ENCODE measurements at places on chromosomes 11 and 22. TPM values are rescaled to one million over a fixed set of nuclear protein-coding genes. Genes with fewer than 3 reads are reported as not detected.

MUC2 gene
- polyA plus RNA-seq, result 94.8 TPM

DNA sequence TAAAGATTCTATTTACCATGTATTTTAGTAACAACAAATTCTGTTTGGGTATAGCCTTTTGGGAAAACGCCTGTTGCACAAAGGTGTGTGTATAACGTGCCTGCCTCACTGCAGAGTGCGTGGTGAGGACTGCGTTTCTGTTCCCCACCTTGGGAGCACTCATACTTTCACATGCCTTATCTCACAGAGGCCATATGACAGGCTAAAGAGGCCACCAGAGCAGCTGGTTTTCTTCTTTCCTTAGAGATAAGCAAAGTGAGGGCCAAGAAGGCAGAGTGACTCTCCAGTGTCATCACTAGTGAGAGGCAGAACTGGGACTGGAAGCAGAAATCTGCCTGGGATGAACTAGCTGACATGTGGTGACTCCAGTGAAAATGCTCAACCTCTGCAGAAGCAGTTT, 369.2 kb upstream of the NARS2 start:
- H3K36me3 ChIP-seq, result no peaks in the 10 kb centered on the region
- no peaks in the 10 kb centered on the region for H3K4me1 ChIP-seq
- H3K27me3 ChIP-seq, result peaks cover 11% of the 10 kb centered on the region
- no peak overlapping the region for H3K4me3 ChIP-seq
- DNase-seq, result no peak
- H3K27ac ChIP-seq, result no peak overlapping the region

TRIM49C gene
- polyA plus RNA-seq, result not detected

- peak; percentile 79 for DNase-seq
- H3K4me1 ChIP-seq, result peaks cover 64% of the 10 kb centered on the region
- H3K27me3 ChIP-seq, result no peaks in the 10 kb centered on the region
These were observed at the start of gene NR1H3 for GRCh38 chr11:47257517-47258316. NR1H3 (plus strand) TSS chr11:47257996; CDS start chr11:47259217, 1,221 bp downstream.

ZNF215 gene
- polyA plus RNA-seq, result 5.5 TPM

GRCh38 chr11:121024989-121025388, 1.1 kb downstream of the TBCEL start:
- peaks cover 11% of the 10 kb centered on the region for H3K4me1 ChIP-seq
- H3K27me3 ChIP-seq, result no peaks in the 10 kb centered on the region
- no peak overlapping the region for H3K27ac ChIP-seq
- no peaks in the 10 kb centered on the region for H3K36me3 ChIP-seq
- H3K4me3 ChIP-seq, result peak overlapping the region; percentile 80

GRCh38 chr22:17116572-17117330, 4.4 kb downstream of the TMEM121B start:
- no peaks in the 10 kb centered on the region for H3K36me3 ChIP-seq
- no peak for DNase-seq
- H3K27ac ChIP-seq, result no peak overlapping the region

PAK1 gene
- 81.0 TPM for polyA plus RNA-seq

GRCh38 chr11:74312326-74312725, 886 bp upstream of the P4HA3 start:
- H3K27ac ChIP-seq, result no peak overlapping the region
- DNase-seq, result no peak
- H3K4me3 ChIP-seq, result no peak overlapping the region
- no peaks in the 10 kb centered on the region for H3K36me3 ChIP-seq
- peaks cover 34% of the 10 kb centered on the region for H3K27me3 ChIP-seq

DNA sequence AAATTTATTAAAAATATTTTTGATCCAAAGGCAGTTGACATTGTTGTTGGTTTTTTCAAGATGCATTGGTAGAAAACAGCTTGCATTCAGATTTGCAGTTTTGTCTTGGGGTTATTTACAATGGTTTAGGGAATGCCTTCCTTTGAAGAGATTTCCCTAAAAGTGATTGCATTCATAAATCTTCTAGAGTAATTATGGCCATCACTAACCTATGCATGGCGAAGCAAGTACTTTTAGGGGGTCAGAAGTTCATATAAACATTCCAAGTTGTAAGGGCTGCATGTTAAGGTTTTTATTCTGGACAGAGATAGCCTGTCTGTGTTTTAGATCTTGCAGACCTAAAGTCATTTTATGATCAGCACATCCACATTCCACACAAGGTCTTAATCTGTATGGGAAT, 53.5 kb downstream of the PPFIBP2 start:
- H3K4me1 ChIP-seq, result peaks cover 9% of the 10 kb centered on the region
- DNase-seq, result no peak
- H3K27ac ChIP-seq, result no peak overlapping the region
- peaks cover 3% of the 10 kb centered on the region for H3K36me3 ChIP-seq
- H3K27me3 ChIP-seq, result no peaks in the 10 kb centered on the region

DNA sequence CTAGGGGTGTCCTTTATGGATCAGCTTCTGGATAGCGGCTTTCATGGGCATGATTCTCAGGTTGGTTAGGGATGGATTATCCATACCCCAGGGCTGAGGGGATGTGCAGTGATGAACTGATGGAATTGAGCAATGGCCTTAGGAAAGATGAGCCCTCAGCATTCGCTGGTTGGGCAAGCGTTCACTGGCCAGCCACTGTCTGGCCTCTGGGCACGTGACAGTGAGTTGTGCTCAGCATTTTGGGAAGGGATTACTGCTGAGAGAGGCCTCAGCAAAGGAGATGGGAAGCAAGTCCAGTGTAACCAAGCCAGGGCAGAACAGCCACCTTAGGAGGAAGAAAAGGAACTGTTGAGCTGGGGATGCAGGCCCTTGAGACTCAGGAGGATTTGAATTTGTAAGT, 17.4 kb downstream of the UBASH3B start:
- H3K27me3 ChIP-seq, result no peaks in the 10 kb centered on the region
- H3K27ac ChIP-seq, result no peak overlapping the region
- no peaks in the 10 kb centered on the region for H3K4me1 ChIP-seq
- no peak for DNase-seq
- H3K4me3 ChIP-seq, result no peak overlapping the region

GRCh38 chr11:99432677-99433076, 411.9 kb downstream of the CNTN5 start:
- H3K27ac ChIP-seq, result no peak overlapping the region
- H3K4me1 ChIP-seq, result no peaks in the 10 kb centered on the region
- no peak overlapping the region for H3K4me3 ChIP-seq
- DNase-seq, result no peak
- no peaks in the 10 kb centered on the region for H3K36me3 ChIP-seq
- H3K27me3 ChIP-seq, result no peaks in the 10 kb centered on the region

DNA sequence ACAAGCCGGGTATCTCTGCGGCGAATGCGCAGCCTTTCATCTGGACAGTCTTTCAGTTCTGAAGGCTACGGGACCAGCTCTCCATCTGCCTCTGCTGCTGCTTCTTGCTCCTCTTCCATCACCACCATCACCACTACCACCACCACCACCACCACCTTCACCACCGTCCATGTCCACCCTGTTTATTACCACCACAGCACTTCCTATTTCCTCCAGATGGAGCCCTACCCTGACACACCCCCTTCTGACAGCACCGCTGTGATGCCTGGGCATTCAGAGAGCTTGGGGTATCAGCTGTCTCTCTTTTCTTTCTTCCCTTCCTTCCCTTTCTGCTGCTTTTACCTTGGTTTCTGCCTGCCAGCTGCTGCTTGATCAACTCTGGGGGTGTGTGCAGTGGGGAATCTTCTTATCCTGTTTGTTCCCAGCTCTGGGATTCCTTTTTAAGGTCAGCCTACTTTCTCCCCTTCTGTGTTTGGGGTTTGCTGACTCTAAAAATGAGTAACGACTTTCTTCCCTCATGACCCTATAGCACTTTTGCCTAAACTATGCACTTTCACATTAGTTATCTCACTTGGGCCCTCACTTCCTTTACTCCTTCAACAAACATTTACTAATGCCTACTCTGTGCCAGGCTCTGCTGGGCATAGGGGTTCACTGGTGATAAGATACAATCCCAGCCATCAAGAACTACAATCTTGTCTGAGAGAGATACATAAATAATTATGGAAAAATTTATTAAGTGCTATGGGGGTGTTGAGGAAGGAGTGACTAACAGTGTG, 7.8 kb upstream of the RRM1 start:
- H3K36me3 ChIP-seq, result peaks cover 44% of the 10 kb centered on the region
- no peak overlapping the region for H3K4me3 ChIP-seq
- no peaks in the 10 kb centered on the region for H3K27me3 ChIP-seq

DNA sequence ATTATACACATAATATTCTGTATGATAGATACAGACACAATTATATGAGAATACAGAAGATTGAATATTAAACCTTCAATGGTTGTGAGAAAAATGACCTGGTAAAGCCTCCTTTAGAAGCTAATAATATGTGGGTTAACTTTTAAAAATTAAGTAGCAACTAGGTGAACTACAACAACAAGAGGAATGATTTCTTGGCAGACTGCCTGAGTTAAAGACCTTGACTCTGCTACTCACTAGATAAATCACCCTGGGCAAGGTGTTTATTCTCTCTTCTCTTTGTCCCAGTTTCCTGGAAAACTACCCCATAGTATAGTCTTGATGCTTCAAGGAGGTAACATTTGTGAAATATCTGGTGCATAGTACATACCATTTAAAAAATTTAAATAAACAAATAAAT, 519.6 kb upstream of the TENM4 start:
- no peak overlapping the region for H3K4me3 ChIP-seq
- no peaks in the 10 kb centered on the region for H3K27me3 ChIP-seq
- DNase-seq, result no peak
- no peaks in the 10 kb centered on the region for H3K4me1 ChIP-seq

RAC2 gene
- 22.6 TPM for polyA plus RNA-seq

TTLL1 gene
- polyA plus RNA-seq, result 4.6 TPM

GRCh38 chr22:31083377-31083768, 2.3 kb downstream of the SMTN start:
- H3K27me3 ChIP-seq, result no peaks in the 10 kb centered on the region
- H3K4me3 ChIP-seq, result peak overlapping the region; percentile 92
- H3K36me3 ChIP-seq, result peaks cover 43% of the 10 kb centered on the region
- peak overlapping the region; percentile 87 for H3K27ac ChIP-seq

RAG2 gene
- 0.19 TPM for polyA plus RNA-seq

DNA sequence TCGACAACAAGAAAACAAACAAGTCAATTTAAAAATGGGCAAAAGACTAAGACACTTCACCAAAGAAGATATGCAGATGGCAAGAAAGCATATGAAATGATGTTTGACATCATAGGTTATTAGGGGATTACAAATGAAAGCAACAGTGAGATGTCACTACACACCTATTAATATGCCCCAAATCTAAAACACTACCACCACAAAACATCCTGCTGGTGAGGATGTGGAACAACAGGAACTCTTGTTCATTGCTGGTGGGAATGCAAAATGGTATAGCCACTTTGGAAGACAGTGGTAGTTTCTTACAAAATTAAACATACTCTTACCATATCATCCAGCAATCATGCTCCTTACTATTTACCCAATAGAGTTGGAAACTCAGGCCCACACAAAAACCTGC, 29.0 kb downstream of the PRRG4 start:
- H3K4me1 ChIP-seq, result no peaks in the 10 kb centered on the region
- H3K4me3 ChIP-seq, result no peak overlapping the region
- H3K27me3 ChIP-seq, result no peaks in the 10 kb centered on the region

- H3K4me1 ChIP-seq, result peaks cover 16% of the 10 kb centered on the region
- H3K36me3 ChIP-seq, result peaks cover 39% of the 10 kb centered on the region
- H3K27me3 ChIP-seq, result no peaks in the 10 kb centered on the region
- no peak for DNase-seq
- H3K27ac ChIP-seq, result no peak overlapping the region
- H3K4me3 ChIP-seq, result no peak overlapping the region
These were observed 5.4 kb downstream of the CRY2 start for GRCh38 chr11:45852712-45853101.
